Activated gamma-delta T cell treated with anti-CD3 and anti-CD28 coated beads, Interleukin-2, amount 50 U/mL, for 16 hours (primary cell): ENCODE measurements at places on chromosomes 1 and 21.

DNA sequence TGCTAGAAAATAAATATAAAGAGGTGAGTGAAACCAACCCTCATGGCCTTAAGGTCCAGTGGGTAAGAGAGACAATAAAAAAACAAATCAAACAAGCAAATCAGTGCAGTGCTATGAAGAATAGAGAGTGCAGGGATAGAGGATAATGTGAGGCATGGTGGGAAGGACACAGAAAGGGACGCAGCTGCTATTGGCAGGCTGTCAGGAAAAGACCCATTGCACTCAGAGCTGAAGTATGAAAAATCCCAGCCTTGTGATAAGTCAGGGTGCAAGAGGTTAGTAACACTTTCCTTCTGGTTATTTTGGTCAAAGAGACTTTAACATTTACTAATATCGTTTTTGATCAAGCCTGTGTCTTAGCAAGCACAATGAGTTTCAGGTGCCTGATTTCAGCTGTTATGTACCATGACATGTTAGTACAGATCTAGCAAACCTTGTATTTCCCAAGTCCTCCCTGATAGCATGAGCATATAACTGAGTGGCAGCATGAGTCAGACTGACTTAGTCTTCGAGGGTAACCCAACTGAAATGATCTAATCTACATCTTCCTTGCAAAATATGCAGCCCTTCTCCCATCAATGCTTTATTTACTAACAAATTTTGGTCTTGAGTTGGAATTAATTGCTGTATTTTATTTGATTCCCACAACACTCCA is 31.7 kb downstream of the CHML start:
- DNase-seq, result no peak

DNA sequence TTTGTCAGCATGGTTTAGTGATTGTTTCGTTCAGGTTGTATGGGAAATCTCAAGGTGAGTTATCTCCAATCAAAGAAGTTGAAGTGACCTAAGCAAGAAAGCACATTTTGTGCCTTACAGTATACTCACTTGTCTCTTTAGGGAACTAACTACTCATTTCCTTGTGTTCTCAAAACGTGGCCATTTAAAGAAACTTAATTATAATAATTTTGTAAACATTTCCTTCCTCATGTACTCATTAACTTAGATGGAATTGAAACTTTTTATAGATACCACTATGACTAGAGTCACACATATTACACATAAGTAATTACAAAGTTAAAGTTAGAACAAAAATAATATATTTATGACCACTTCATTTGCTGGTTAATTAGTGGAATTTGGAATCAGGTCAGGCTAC is 552.6 kb downstream of the MRPL39 start:
- DNase-seq, result no peak

DNA sequence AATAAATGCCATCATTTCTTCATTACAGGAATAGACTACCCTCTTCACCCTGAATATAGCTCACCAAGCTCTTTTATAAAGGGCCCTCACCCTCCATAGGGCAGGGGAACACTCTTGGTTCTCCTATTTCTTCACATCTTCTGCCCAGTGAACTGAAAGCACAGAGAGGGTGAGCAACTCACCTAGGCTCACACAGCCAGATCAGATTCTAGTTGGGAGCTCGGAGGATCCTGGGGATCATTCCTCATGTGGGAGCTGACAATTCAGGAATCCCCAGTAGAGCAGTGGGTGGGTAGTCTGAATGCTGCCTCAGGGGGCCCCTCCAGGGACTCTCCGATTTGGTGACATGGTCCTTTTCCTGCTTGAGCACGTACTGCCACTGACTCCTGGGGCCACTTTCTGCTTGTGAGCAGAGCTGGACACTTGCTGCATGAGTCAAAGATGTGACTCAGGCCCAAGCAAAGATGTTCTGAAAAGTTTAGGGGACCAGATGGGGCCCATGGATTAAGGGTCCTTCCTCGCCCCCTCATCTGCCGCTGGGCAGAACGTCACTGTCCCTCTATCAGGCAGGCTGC is 63.7 kb upstream of the WNT4 start:
- DNase-seq, result no peak

- no peak for DNase-seq
Observed at GRCh38 chr1:185520188-185520920, 203.3 kb upstream of the IVNS1ABP start.

- no peak for DNase-seq
Observed at GRCh38 chr1:34590211-34590623, 164.6 kb upstream of the GJB5 start.

- DNase-seq, result no peak
Observed at GRCh38 chr1:40372658-40373322, 737 bp upstream of the SMAP2 start.

DNA sequence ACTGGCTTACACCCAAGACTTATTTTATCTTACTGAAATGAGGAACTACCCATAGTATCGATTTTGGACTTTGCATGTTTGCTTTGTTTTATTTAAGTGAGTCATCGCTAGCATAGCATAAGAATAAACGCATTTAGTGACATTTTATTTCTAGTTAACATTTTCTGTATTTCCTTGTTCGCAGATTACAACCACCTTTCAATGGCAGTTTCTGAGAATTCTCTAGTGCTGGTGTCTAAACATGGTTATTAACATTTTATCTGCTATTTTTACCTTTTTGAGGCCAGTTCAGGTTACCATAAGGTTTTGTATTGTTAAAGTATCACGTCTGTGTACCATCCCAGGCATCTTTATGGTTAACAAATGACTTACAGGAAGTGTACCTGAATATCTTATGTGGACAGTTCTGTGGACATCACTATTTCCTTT is 24.5 kb downstream of the EEIG2 start:
- no peak for DNase-seq

DNA sequence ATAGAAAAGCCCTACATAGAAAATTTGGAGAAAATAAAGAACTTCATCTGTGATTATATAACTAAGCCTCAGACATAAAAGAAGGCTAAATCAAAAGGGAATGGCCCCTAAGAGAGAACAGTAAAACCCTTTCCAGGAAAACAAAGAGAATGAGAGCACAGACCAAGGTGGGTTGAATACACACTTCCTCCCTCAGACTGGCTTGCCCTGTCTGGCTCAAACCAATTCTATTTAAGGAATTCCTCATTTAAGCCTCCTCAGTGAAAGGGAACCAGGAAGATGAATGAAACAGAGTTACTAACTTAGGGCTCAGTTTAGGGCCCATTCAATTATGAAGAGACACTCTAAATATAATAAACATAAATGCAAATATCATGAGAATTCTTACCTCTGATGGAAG is 10.6 kb upstream of the SYT14 start:
- DNase-seq, result no peak

DNA sequence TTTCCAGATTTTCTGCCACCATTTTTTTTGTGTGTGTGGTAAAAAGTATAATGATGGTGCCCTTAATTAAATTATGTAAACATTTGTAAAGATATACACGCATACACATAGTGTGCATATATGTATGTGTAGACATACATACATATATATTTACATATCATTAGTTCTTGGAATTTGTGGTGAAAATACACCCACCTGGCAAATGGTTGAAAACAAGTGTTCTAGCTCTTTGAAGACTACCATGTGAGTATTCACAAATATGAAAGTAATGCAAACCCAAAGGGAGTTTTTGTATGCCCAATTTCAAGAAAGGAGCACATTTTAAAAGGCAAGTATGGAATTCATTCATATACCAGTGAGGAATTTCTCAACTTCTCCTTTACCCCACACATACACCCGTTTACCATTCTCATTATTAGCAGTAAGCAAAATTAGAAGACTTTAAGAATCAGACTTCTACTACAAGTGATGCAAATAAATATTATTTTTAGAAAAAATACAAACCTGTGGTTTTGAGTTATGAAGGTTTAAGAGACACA is 8.0 kb downstream of the RABGAP1L start:
- no peak for DNase-seq

GRCh38 chr1:183288583-183288982 is 102.5 kb downstream of the LAMC2 start:
- DNase-seq, result no peak

- no peak for DNase-seq
Observed at GRCh38 chr1:29465755-29466154, 229.4 kb downstream of the PTPRU start.
